ENCODE measurements at places on chromosomes 6 and 20.

DNA sequence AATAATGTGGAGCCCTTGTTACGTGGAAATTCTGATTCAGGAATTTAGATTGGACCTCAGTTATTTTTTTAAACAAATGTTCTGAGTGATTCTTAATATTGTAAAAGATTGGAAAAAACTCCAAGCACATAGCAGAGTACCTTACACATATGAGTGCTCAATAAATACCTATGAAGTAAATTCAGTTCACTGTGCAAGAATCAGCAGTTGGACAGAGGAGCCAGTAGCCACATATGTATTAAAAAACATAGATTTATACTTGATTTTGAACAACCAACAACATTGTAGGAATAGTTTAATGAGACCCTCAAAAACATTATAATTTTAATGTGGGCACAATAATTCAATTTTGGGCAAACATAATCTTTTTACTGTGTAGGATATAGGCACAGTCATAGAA lies 109.3 kb upstream of the B3GAT2 start:
- no peak for DNase-seq

- no peak for DNase-seq
Observed at GRCh38 chr6:15230827-15231226, 15.0 kb upstream of the JARID2 start.

GRCh38 chr6:94150886-94151285 lies 731.5 kb upstream of the EPHA7 start:
- no peak for DNase-seq

- no peak for DNase-seq
Observed at GRCh38 chr20:47489448-47489872, 12.2 kb upstream of the NCOA3 start.

GRCh38 chr6:123042401-123042800 lies 46.4 kb downstream of the CLVS2 start:
- no peak for DNase-seq

DNA sequence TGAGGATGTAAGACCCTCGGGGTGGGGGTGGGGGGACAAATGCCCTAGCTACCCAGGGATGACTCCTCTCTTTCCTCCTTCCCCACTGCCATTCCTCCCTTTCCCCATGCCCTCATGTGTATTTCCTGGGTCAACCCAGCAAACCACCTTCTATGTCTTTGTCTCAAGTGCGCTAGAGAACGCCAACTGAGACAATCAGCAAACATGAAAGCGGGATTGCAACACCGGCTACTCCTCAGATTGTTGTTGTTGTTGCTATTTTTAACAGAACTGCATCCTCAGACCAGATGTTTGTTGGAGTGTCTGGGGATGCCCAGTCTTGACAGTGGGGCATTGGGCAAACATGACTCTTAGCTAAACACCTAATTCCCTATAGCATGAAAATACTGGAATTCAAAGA lies 39.3 kb upstream of the HIVEP1 start:
- no peak for DNase-seq

GRCh38 chr6:135797361-135797760 lies 54.1 kb upstream of the PDE7B start:
- DNase-seq: no peak

DNA sequence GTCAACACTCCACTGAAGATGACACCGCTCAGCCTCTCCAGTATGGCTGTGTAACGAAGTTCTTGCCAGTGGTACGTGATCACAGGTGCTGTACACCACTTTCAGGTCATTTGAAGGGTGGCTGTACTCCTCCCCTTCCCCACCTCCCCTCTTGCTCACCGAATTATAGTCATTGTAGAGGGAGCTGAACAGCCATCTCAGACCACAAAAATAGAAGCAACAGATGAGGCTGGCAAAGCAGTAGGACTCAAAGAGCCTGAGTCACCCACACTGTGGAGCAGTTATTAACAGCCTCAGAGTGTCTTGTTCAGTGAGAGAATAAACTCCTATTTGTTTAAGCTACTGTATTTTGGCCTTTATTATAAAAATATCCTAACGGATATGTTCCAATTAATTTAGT lies 192.5 kb upstream of the MCHR2 start:
- peak; percentile 77 for DNase-seq

DNA sequence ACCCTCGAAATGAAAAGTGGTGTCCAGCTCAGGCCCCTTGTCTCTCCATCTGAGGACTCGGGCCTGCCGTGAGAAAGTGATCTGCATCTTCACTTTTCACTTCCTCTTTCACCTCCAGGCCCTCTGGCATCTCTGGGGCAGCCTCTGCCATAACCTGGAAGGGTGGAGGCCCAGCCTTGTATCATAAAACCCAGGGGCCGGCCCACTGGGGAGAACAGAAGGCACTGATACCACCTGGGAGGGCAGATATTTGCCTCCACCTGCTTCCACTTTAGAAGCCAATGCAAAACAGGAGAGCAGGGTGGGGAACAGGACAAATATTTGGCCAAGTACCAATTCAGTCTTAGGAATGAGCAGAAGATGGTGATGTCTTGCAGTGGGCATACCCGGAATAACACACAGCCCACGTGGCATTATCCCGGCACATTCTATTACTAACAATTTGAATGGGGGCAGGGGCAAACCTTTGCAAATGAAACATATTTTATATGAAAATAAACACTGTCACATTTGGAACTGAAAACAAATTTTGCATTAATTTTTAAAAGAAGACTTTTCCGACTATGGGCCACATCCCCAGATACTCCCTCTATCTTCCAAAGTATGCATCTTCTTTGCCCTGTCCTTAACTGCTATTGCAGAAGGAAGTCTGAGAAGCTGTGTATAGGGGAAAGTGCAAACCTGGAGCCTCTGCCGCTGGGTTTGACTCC lies 69.2 kb upstream of the TBC1D7 start:
- no peak for DNase-seq

- peak; percentile 80 for DNase-seq
Observed at GRCh38 chr20:15992564-15992963, 580.7 kb downstream of the KIF16B start.

DNA sequence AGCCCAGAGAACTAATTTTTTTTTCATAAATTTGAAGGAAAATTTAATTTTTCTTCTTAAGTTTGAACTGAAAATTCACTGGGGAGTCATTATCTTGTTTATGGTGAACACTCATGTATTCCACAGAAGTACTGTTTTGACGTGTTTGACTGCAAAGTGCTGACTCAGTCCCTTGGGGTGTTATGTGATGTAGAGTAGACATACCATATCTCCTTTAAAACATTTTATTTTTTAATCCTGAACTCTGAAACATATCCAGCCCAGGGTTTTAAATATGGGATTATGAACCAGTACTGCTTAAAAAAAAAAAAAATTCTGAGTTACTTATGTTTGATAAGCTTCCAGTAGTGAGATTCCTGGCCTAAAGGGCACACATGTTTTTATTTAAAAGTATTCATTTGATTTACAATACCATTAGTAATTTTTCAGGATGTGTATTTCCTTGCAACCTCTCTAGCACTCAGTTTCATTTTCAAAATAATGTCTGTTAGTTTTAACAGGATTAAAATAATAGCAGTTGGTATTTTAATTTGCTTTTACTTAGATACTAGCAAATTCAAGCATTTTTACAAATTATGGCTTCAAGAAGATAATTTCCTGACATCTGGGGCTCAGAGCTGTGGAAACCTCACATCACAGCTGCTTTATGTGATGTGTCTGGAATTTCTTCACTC lies 81.7 kb upstream of the PDE10A start:
- DNase-seq: no peak

DNA sequence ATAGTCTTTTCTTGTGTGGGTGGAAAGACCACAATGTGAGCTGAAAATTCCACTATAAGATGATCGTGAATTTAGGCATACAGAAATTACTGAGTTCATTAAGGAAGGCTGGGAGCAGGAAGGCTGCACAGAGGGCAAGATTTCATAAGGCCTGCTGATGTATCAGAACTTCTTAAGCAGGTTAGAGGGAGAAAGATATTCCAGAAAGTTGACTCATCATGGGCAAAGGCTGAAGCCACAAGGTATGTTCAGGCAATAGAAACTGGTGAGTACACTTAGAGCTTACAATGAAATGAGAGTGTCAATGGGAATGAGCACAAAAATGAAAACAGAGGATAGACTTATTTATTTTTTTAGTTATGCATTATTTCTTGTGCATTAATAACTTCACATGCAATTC lies 618.6 kb downstream of the CBLN4 start:
- DNase-seq: peak; percentile 72

DNA sequence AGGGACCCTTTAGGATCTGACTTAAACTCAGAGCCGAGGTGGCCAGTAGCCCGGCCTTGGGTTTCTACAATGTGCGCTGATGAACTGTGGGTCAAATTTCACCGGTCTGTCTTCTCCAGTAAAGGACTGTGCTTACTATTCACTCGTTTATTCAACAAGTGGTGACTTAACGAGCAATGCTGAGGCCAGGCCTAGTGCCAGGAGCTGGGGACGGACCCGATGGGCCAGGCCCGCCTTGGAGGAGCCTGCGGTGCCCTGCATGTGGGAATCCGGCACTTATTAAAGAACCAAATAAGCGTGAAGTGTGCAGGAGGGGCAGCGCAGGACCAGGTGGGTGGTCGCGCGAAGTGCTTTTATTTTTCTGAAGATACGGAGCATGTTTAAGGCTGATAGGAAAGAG lies 24.0 kb downstream of the CTCFL start:
- DNase-seq: no peak

DNA sequence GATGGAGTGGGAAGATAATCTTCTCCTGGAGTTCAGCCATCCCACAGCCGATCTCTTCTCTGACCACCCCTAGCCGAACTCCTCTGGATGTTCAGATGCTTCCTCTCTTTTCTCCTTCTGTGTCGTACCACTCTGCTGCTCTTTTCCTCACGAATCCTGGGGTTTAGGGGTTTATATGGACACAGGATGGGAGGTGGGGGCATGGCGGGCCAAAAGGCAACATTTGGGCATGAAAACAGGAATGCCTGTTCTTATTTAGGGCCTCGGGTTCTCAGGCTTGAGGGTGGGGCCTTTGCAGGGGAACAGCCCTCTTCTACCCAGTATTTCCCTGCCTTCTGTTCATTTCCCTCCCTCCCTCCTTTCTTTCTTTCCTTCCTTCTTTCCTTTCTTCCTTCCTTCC lies 112.7 kb downstream of the SLC35B3 start:
- no peak for DNase-seq

DNA sequence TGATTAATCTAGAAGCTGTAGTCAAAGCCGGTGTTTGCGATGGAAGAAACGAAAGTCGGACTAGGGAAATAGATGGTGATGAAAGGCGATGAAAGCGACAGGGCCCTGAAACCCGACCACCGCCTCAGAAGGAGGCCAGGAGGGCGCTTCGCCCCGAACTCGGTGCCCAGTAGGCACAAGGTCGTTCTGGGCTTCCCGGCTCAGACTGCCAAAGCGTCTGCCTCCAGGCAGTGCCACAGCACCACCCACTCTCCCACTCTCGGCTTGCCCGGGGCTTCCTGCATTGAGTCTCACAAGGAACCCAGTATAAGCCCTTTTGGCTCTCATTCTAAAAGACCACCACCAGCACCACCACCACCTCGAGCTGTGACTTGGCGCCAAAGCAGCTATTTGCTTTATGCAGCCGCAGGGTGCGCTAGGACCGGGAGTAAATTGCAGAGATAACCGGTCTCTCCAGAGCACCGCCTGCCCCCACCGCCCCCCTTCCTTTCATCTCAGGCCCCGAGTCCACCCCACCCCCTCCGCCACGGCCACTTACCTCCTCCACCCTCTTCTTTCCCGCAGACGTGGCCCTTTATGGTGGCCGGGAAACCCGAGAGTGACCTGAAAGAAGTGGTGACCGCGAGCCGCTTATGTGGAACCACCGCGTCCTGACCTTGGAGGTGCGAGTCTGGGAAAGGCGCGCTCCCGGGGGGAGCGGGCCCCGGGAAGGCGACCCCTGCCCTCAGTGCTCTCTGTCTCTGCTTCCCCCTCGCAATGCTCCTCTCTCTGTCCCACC lies 2.4 kb downstream of the TCF21 start:
- DNase-seq: peak; percentile 40

DNA sequence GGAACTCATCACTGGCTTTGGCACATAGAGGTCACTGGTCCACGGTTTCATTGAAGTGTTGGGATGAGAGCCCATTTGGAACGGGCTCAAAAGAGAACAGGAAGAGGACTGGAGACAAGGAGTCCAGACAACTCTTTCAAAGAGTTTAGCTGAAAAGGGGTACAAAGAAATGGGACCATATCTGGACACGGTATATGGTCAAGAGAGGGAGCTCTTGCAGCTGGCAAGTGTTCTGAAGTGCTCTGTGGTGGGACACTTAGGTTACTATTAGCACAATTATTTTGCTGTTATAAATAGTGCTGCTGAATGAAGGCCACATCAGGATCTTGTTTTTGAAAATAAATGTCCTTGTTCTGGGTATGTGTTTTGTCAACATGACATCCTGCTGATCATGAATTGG lies 4.6 kb downstream of the SGK2 start:
- DNase-seq: peak; percentile 20

Measured in M059J (cell line).